ENCODE measurements at places on chromosomes 16 and 17.

GRCh38 chr17:58513965-58514769 is at the start of gene MTMR4:
Gene MTMR4 (minus strand): TSS chr17:58514638. CDS start chr17:58514407, 231 bp downstream.
- peak; percentile 90 for DNase-seq

DNA sequence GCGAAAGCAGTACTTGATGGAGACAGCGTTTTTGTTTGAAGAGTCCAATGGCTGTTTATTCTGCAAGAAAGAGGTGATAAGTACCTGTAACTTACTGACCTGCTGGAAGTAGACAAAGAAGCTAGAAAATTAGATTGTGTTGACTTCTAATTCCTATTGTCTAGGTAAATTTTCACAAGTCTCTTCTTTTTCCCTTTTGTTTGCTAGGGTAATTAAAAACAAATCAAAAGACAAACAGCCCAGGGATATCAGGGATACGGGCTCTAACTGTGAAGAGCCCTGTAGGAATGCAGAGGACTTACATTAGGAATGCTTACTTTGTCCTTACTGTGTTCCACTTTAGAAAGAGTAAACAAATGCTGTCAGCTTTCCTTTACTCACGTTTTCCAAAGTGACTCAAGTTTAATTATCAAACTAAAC is 7.0 kb downstream of the PSME3IP1 start:
- no peak for DNase-seq

- DNase-seq = no peak
These were observed 52.0 kb upstream of the ACSM2B start for GRCh38 chr16:20628213-20628612.

- DNase-seq = no peak
These were observed 19.7 kb downstream of the MAP3K3 start for GRCh38 chr17:63641692-63642448.

DNA sequence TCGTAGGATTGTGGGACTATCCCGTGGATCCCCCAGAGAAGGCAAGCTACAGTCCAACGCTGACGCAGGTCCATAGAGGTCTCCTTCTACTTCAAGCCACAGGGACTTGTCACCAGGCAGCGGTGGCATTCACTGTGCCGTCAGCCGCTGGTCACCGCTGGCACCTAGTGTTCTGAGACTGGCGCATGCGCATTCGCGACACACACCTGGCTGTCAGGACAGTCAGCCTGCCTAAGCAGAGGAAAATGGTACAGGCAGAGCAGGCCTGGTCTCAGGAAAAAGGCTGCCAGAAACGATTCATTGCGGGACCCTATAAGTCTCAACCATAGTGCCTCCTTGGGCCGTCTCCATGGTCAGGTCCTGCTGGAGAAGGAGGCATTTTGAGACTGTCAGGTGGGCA is 138.0 kb upstream of the WSB1 start:
- DNase-seq = no peak

DNA sequence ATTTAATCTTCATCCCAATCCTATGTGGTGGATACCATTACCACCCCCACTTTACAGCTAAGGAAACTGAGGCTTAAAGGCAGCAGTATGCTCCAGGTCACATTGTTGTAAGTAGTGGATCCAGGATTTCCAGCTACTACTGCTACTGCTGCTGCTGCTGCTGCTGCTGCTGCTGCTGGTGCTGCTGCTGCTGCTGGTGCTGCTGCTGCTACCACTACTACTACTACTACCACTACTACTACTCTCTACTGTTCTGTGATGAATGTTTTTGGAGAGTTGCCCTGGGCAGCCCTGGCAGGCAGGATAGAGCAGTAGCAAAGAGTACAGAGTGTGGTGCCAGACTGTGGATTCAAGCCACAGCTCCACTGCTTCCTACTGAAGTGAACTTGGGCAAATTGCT is 49.3 kb upstream of the SLC12A3 start:
- no peak for DNase-seq

- no peak for DNase-seq
These were observed 58.0 kb downstream of the PITPNC1 start for GRCh38 chr17:67435122-67435521.

GRCh38 chr16:83888672-83889044 is 10.3 kb upstream of the MLYCD start:
- no peak for DNase-seq

- no peak for DNase-seq
These were observed 32.7 kb upstream of the PIK3R6 start for GRCh38 chr17:8900207-8900606.

GRCh38 chr17:75450270-75450669 is 6.2 kb upstream of the TMEM94 start:
- DNase-seq = no peak

DNA sequence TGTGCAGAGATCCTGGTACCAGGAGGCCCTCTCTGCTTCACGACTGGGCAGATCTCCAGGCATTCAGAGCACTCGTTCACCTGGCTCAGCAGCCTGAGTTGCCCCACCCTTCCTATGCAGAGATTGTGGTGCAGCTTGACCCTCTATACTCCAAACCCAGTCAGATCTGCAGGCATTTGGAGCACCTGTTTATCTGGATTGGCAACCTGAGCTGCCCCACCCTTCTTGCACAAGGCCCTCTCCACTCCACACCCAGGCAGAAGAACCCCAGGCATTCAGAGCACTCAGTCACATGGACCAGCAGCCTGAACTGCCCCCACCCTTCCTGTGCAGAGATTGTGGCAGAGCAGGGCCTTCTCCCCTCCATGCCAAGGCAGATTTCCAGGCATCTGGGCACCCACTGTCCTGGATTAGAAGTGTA is 88.4 kb upstream of the CDH5 start:
- no peak for DNase-seq

GRCh38 chr16:57992084-57992483 is 8.4 kb downstream of the ZNF319 start:
- no peak for DNase-seq

- DNase-seq = no peak
These were observed 536 bp downstream of the SLC38A10 start for GRCh38 chr17:81294512-81295030.

DNA sequence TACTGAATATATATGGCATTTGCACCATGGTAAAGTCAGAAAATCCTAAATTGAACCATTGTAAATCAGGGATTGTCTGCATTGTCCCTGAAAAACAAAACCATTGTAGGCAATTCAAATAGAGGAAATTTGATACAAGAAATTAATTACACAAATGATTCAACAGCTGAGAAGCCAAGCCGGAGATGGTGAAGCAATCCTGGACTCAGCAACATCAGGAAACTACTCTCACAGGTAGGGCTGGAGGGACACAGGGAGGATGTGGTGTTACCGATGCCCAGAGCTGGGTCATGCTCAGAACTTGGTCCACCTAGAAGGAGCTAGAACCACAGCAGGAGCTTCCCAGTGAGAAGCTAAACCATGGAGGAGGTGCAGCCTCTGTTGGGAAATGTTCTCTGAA is 18.5 kb upstream of the SCNN1B start:
- DNase-seq = no peak

DNA sequence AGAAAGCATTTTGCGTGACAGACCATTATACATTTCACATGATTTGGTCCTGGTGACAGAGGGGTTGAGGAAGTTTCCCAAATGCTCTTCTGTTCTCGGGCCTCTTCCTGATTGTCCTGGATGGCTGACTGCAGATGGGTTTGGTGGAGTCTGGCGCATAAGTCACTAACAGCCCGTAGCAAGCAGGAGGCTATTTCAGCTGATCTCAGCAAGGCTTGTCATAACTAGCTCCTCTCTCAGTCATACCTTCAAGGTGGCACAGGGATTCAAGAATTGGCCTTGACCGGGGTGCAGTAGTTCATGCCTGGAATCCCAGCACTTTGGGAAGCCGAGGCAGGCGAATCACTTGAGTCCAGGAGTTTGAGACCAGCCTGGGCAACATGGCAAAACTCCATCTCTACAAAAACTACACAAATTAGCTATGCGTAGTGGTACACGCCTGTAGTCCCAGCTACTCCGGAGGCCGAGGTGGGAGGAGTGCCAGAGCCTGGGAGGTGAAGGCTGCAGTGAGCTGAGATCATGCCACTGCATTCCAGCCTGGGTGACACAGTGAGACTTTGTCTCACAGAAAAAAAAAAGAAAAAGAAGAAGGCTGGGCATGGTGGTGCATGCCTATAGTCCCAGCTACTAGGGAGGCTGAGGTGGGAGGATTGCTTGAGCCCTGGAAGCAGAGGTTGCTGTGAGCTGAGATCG is 68.9 kb upstream of the HAS3 start:
- no peak for DNase-seq

DNA sequence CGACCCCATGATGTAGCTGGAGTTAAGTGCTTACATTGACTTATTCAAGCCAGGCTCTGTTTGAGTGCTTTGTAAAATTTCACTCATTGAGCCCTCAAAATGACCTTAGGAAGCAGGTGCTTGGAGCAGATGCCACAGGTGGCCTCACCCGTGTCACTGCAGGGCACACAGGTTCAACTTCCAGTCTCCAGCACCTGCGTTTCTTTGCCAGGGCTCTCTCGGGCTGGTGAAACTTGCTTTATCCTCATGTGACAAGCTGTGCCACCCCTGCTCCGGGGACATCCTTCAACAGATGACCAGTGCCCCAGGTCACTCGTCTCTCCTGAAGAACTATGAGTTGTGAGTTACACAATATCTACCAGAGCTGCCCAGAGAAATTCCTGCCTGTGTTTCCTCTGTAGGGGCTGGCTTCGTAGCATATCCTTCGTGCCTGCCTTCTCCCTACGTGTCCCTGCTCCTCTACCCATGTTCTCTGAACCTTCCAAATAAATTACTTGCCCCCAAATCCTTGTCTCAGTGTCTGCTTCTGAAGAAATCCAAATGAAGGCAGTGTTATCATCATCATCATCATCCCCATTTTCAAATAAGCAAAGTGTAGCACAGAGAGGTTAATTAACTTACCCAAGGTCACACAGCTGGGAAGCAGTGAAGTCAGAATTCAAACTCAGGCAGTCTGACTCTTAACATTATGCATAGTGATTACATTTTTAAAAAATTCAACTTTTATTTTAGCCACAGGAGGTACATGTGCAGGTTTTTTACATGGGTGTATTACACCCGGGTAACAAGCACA is 352.5 kb downstream of the NPIPA8 start:
- peak; percentile 86 for DNase-seq

DNA sequence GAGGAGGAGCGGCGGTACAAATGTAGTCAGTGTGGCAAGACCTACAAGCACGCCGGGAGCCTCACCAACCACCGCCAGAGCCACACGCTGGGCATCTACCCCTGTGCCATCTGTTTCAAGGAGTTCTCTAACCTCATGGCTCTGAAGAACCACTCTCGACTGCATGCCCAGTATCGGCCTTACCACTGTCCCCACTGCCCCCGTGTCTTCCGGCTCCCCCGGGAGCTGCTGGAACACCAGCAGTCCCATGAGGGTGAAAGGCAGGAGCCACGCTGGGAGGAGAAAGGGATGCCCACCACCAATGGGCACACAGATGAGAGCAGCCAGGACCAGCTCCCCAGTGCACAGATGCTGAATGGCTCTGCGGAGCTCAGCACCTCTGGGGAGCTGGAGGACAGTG is 2.8 kb downstream of the ZNF646 start:
- no peak for DNase-seq

DNA sequence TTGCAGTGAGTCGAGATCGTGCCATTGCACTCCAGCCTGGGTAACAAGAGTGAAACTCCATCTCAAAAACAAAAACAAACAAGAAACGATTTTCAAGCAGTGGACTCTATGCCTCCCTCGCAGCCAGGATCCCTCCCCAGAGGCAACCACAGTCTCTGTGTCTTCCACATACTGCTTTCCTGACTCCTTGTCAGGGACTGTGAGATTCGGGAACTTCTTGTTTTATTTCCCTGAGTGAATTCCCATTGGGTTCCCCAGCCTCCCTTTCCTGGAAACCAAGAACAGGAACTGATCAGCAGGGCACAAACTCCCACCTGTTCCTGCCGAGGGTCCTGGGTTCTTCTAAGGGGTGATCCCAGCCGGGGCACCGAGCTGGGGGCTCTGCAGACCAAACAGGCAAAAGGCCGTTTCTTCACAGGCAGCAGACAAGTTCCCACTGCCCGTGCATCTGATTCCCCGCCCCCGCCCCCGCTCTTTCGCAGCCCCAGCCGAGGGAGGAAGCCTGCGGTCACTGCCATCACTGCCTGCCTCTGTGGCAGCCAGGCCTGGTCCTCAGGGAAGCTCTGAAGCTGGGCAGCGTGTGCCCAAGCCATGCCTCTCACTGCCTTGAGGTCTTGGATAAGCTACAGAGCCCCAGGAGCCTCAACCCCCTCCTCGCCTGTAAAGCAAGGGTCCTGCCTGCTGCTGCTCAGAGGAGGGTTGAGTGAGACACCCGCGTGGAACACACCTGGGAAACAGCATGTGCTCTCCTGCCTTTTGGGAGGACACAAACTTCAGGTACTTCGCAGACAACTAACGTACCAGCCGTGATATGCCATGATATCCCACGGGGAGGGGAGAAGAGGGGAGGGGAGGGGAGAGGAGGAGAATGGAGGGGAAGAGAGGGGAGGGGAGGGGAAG is 5.5 kb upstream of the PIEZO1 start:
- DNase-seq = no peak

DNA sequence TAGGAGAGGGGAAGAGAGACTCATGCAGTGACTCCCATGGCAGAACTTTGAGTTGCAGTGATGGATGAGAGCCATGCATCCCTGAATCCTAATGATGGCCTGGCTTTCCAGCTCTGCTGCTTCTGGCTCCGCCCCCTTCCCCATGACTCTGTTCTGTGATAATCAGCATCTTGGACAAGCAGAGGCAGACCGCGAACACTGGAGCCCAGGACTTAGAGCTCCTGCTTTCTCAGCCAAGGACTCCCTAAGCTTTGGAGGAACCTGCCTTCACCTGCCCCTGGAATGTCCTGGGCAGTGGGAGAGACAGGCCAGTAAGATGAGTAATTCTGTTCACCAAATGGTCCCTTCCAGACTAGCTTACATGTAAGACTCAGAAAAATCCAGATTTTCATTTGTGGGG is 12.5 kb downstream of the CCDC92B start:
- no peak for DNase-seq

DNA sequence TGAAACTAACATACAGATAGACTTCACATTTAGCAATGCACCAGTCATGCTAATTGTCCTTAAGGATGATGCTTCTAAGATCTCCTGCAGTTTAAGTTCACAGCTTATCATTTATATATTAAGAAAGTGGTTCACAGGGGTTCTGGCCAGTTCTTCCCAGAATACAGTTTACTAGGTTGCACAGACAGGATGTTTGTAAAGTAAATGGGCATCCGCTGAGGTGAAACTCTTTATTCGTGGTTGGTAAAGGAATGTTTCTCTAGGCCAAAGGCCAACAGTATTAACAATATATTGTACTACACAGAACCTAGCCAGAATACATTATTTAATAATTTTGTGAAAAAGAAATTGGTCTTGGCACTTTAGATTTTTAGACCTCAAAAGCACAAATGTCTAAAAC is 1427.3 kb downstream of the CDH8 start:
- no peak for DNase-seq

DNA sequence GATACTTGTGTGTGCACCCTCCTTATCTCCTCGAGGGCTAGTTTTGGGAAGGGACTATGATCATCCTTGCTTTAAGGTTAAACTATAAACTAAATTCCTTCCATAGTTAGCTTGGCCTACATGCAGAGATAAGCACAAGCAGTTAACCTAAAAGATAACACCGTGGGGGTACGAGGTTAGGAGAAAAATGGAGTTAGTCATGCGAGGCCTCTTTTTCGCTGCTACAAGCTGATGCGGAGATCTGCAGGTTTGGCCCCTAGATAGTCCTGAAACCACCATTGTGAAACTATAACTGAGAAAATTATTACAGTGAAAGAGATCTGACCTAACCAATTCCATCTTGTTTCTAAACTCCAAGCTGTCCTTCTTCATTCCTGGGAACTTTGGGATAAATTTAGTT is 113.7 kb upstream of the ZKSCAN2 start:
- DNase-seq = no peak

- DNase-seq = no peak
These were observed 5.7 kb upstream of the PHAF1 start for GRCh38 chr16:67104061-67104460.

- DNase-seq = peak; percentile 22
These were observed 10.9 kb downstream of the ADGRG1 start for GRCh38 chr16:57639172-57639887.

- no peak for DNase-seq
These were observed 8.3 kb downstream of the TEX2 start for GRCh38 chr17:64254755-64255154.

All from NCI-H774 (cell line).